Choroid plexus epithelial cell (primary cell): ENCODE measurements at places on chromosomes 13 and 19.
A peak's percentile ranks its signal among the peaks of the same experiment; 100 is the strongest.

GRCh38 chr13:32829269-32829668, 187.0 kb upstream of the KL start:
- peak; percentile 28 for DNase-seq

- no peak for DNase-seq
These were observed 1185.7 kb upstream of the SLC10A2 start for GRCh38 chr13:104251931-104252330.

DNA sequence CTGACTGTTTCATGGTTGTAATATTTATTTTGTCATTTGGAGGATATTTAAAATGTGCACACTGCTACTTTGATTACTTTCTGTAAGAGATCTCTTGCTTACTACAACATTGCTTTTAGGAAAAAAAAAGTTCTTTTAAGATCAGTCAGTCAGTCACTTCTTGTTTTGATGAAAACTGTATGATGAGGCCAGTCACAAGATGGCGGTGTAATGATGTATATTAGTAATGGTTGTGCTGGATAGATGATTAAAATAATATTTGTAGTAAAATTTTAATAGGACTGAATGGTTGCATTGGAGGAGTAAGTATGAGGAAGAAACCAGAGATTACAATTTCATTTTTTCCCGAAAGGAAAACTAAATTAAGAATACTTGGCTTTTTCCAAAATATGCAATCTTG, 2411.1 kb downstream of the PCDH9 start:
- peak; percentile 58 for DNase-seq

DNA sequence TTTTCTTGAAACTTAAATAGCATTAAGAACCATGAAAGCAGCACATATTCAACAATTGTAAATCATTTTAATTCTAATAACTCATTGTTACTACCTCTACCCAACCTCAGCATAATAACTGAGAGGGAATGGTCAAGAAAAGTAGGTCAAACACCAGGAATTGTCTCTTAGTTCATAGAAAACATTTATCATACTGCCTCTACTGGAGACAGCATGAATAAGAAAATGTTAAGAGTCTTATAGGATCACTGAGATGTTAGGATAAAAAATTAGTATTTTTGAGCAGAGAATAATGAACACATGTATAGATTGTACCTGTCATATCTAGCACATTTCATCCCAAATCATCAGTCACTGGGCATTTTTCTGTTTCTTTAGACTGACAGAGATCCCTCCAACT, 515.3 kb downstream of the PCDH9 start:
- peak; percentile 24 for DNase-seq

DNA sequence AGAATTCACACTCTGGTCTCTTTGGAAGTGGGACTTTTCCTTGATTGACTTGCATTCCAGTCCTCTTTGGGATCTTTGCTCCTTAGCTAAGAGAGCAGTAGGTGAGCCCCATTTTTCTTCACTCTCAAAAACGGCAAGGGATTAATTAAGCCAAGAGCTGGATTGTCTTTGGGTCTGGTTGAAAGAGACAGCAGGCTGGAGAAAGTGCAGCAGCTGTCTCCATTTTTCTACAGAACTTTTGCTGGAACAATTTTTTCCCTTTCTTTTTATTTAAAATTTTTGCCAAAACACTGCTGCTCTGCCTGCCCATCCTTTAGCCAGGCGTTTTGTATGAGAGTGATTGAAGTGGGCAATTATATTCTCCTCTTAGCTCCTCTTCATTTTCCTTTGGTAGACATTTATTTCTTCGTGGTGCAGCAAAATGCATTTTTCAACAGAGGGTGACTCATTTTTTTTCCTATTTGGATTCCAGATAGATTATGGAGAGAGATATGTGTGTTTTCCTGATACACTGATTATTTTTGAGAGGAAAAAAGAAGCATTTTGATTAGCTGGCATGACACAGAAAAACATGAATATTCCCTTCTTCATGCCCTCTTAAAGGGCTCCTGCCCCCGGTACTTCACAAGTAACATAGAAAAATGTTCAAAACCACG, 371.2 kb upstream of the NBEA start:
- no peak for DNase-seq

DNA sequence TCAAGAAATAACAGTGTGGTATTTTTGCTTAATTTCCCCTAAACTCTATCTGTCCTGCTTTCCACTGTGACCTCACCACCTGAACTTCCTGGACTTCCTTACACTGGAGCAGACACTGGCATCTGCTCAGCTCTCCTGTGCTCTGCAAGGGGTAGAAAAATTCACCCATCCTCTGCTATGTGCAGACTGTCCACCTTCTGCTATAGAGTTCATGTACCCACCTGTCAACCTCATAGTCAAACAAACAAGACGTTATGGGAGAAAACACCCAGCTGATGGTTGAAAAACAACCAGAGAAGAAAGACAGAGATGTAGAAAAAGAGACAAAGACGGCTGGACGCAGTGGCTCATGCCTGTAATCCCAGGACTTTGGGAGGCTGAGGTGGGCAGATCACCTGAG, 12.2 kb downstream of the LAIR1 start:
- DNase-seq, result no peak

DNA sequence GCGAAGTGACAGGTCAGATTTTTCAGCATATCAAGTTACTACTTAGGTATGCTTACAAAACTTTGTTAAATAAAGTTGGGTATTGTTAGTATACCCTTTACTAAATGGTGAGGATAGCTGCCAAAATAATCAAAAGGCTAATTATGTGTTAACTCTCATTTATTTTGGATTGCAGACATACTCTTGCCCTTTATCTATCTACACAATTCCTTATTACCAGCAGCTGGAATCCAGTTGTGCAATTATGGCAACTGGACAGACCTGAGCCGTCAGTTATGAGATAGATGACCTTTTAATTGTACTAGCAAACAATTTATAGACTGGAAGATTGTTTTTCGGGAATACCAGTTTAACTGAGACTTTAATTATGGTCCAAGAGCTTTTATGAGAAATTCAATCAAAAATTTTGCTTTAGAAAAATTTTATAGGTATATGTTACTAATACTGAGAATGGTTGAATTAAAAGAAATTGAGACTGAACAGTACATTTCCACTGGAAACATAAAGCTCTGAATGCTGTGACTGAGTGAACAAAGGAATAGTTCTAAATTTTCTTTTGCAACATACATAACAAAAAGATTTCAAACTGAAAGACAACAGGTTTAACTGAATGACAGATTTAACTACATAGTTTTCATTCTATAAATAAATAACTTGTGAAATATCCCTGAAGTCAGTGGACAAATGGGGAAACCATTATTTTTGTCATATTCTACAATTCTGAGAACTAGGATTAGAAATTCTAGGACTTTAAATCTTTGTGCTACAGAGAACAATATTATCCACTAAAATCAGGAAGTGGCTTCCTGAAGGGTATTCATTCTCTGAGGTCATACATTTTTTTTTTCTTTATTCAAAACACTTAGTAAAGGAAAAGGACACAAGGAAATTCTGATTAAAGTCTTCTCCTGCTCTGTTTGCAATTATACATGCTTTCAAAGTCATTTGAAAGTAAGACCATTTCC, 97.4 kb downstream of the ZC3H13 start:
- no peak for DNase-seq

GRCh38 chr13:79935121-79935520, 405.8 kb downstream of the SPRY2 start:
- no peak for DNase-seq

DNA sequence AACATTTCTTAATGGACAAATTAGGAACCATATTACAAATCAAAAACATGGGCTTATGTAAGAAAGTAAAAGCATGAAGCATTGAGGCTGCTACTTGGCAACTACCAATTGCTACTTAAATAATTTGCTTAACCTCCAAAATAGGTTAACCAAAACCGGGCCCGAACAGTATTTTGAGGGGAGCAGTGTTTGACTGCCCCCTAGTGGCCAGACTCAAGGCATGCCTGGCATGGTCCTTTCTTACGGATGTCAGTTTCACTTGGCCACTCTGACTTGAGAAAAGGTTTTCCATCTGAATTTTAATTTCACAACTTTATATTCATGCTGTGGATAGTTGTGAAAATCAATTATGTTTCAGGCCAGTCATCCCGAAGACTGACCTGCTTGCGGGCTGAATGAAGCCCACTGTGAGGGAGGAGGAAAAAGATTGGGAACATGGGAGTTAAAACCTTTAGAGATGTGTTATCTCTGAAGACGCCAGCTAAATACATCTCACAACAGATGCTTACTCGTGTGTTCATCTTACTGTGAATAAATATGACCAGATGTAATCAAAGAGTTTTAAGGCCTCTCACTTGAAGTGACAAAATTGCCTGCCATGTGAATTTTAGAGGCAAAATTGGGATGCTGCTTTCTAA, 2.9 kb downstream of the RXFP2 start:
- peak; percentile 82 for DNase-seq

DNA sequence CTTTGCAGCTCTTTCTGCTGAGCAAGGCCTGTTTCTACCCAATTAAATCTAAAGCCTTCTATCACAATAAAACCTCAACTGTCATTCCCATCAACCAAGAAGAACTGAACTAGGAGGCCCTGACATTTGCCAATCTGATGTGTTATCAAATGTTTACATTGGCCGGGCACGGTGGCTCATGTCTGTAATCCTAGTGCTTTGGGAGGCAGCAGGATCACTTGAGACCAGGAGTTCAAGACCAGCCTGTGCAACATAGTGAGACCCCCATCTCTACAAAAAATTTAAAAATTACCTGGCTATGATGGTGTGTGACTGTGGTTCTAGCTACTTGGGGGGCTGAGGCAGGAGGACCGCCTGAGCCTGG, 2.8 kb upstream of the FBXO17 start:
- no peak for DNase-seq

DNA sequence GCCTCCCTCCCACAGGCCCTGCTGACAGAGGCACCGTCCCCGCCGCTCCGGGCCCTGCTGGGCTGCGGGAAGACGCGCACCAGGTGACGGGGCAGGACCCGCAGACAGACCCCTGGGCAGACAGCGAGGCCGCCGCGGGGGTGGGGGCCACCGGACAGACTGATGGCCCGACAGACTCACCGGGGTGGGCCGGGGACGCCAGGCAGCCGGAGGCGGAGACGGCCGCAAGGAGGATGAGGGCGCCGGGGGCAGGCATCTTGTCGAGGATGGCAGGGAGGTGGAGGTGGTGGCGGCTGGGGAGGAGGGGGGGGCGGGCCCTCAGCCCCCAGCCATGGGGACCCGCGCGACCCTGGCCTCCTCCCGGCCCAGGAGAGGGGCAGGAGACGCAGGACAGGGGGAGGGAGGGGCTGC, 309 bp downstream of the LMTK3 start:
- DNase-seq, result no peak

- peak; percentile 64 for DNase-seq
These were observed 96.1 kb upstream of the MBNL2 start for GRCh38 chr13:97125810-97126738.

DNA sequence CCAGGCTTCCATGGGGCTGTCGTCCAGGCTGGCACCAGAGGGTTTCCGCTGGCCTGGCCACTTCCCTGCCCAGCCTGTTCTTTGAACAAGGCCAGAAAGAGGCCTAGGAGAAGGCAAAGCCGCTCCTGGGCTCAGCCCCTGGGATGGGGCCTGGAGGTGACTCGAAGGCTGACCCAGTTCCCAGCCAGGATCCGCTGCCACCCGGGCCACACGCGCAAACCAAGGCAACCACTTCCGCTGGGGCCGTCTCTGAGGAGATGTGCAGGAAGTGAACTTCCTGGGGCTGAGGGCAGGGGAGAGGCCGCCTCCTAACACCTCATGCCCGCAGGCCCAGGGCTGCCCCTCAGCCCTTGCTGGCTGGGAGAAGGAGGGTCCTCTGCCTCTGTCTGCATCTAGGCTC, 15.2 kb downstream of the PLEKHF1 start:
- DNase-seq, result no peak

DNA sequence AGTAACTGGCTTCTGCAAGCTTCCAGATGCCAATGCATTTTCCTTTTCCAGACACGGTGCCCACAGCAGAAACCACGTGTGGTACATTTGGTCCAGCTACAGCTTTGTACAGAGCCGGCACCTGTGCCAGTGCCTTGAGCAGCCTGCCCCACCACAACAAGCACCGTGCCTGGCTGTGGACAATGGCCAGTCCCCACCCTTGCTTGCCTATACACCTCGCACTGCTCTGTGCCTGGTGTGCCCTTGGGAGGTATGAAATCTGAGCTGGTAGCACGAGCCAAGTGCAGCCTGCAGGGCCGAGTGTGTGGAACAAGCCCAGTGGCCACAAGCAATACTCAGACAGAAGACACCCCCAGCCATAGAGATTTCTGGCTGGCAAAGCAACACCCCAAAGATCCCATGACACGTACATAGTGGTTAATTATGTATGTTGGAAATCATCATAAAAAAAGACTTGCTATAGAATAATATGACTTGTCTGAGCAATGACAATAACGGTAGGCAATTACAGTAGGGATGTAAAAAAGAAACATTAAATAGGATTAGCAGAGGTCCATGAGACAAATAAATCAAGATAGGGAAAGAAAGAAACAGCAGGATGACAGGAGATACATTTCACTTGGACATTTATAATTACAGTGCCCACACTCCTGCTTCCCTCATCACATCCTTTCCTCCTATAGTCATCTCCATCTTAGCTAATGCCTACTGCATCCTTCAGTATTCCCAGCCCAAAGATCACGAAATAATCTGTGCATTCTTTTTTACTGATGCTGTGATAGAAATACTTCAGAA, 1399.5 kb downstream of the PCDH9 start:
- no peak for DNase-seq

GRCh38 chr13:86425170-86425815, 626.1 kb upstream of the SLITRK6 start:
- no peak for DNase-seq

- DNase-seq, result no peak
These were observed 575 bp downstream of the CARM1 start for GRCh38 chr19:10871711-10872545.

DNA sequence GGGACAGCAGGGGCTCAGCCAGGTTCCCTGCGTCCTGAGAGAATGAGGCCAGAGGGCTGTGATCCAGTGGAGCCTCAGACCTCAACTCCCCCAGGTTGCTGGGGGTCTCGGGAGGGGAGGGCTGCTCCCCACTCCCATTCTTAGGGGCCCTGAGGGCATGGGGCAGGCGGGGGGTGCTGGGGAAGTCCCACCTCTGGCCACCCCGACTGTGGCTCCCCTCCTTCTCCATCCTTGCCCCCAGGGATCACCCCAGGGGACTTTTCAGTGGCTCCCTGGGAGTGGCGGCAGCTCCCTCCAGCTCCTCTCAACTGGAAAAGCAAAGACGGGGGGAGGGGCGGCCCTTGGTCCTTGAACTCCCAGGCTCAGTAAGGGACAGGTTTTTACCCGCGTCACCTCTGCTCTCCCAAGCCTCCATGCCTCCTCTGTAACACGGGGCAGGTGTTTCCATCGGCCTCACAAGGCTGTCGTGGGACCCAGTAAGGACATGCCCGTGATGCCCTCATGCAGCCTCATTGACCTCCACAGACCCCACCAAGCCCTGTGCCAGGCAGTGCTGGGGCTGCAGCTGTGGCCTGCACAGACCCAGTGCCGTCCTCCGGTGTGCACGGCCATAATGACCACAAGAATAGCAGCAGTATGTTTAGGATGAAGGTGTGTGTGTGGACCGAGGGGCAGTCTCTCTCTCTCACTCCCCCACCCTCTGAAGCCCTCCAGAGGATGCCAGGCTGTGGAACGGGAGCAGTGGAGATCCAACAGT, 11.6 kb upstream of the TOMM40 start:
- no peak for DNase-seq

- DNase-seq, result no peak
These were observed 10.0 kb downstream of the SLC7A10 start for GRCh38 chr19:33215438-33216197.
